ENCODE measurements at places on chromosomes 6 and 20. TPM values are rescaled to one million over a fixed set of nuclear protein-coding genes. Genes with fewer than 3 reads are reported as not detected.

The PNLDC1 gene
- total RNA-seq, result 0.11 TPM

The CST2 gene
- not detected for total RNA-seq

The PPIL6 gene
- 0.49 TPM for total RNA-seq

The BPIFB1 gene
- not detected for total RNA-seq

The SCAF8 gene
- total RNA-seq, result 19.5 TPM

The BPIFB2 gene
- total RNA-seq, result not detected

The MICB gene
- 29.2 TPM for total RNA-seq

The PXDC1 gene
- 104 TPM for total RNA-seq

The DEFB126 gene
- not detected for total RNA-seq

The MANEA gene
- 9.8 TPM for total RNA-seq

The DEFB132 gene
- total RNA-seq, result not detected

The MEP1A gene
- not detected for total RNA-seq

The MAP7 gene
- 0.66 TPM for total RNA-seq

The MCCD1 gene
- not detected for total RNA-seq

The CDYL gene
- total RNA-seq, result 26.7 TPM

The C6orf118 gene
- not detected for total RNA-seq

The SLC52A3 gene
- not detected for total RNA-seq

The GRIK2 gene
- not detected for total RNA-seq

The ZNF341 gene
- 1.1 TPM for total RNA-seq

The TBX18 gene
- 25.9 TPM for total RNA-seq

The CYP24A1 gene
- total RNA-seq, result not detected

The SLCO4A1 gene
- 10.4 TPM for total RNA-seq

The SLC17A3 gene
- not detected for total RNA-seq

The THBD gene
- total RNA-seq, result 139 TPM

The JPH2 gene
- not detected for total RNA-seq

The SLC35B3 gene
- total RNA-seq, result 24.7 TPM

The TENT5A gene
- total RNA-seq, result 6.9 TPM

The SLC22A16 gene
- not detected for total RNA-seq

The DEFB125 gene
- not detected for total RNA-seq

The TMEM217 gene
- total RNA-seq, result 15.5 TPM

The TRIM10 gene
- total RNA-seq, result not detected

The BEND6 gene
- total RNA-seq, result 1.2 TPM

The GSTA2 gene
- total RNA-seq, result not detected

The SLC24A3 gene
- not detected for total RNA-seq

The CST5 gene
- total RNA-seq, result not detected

The SPATA25 gene
- total RNA-seq, result 0.59 TPM

The CDSN gene
- not detected for total RNA-seq

The IPCEF1 gene
- total RNA-seq, result under 0.01 TPM

The ANGPT4 gene
- total RNA-seq, result not detected

The POU5F1 gene
- 0.56 TPM for total RNA-seq
